Ecto neural progenitor cell (in vitro differentiated cells): ENCODE measurements at places on chromosomes 3 and 15.

- DNase-seq, result no peak
These were observed 323.5 kb downstream of the RORA start for GRCh38 chr15:60905587-60905986.

- DNase-seq, result peak; percentile 82
These were observed at the start of the genes CHDH and IL17RB for GRCh38 chr3:53846134-53846850. CHDH (minus strand) TSS chr3:53846419; CDS start chr3:53824008, 22,411 bp downstream. IL17RB (plus strand) TSS chr3:53846568; CDS start chr3:53846589, 21 bp downstream.

GRCh38 chr15:65832549-65833364, 36.5 kb upstream of the RAB11A start:
- DNase-seq, result peak; percentile 60

GRCh38 chr3:188296761-188297612, 143.0 kb downstream of the LPP start:
- DNase-seq, result no peak

- peak; percentile 82 for DNase-seq
These were observed 40.6 kb downstream of the AMOTL2 start for GRCh38 chr3:134333522-134334181.

DNA sequence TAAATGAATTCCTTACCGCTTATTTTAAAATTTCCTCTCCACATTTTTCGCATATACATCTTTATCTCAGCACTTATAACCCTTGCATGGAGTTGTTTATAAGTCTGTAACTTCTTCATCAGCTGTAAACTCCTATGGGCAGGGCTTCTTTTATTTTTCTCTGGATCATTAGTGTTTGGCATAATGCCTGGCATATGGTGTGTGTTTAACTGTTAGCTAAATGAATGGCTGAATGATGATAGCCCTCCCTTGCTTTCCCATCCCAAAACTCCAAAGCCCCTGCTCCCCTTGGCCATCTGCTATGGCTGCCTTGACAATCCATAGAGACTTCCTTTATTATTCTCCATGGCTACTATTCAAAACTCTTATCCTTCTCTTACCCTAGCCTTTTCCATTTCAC, 48.1 kb upstream of the SEMA6D start:
- no peak for DNase-seq

- no peak for DNase-seq
These were observed 22.9 kb upstream of the CCNL1 start for GRCh38 chr3:157182879-157183278.

DNA sequence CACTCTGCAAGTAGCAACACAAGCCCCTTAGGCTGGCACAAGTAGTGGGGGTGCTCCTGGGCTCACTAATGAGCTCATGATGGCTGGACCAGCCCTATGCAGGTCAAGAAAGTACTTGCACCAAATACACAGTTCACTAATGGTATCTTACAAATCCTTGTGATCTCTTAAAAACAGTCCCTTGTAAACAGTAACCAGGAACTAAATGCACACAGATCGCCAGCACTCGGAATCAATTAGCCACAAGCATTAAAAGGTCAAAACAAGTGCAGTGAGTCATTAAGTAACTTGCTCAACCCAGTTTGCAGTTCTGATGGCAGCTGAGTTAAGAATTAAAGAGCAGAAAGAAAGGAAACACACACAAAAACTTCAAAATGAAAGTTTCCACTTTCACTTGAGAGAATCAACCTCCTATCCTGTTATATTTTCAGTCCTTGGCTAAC, 43.2 kb downstream of the ARHGEF3 start:
- DNase-seq, result no peak

DNA sequence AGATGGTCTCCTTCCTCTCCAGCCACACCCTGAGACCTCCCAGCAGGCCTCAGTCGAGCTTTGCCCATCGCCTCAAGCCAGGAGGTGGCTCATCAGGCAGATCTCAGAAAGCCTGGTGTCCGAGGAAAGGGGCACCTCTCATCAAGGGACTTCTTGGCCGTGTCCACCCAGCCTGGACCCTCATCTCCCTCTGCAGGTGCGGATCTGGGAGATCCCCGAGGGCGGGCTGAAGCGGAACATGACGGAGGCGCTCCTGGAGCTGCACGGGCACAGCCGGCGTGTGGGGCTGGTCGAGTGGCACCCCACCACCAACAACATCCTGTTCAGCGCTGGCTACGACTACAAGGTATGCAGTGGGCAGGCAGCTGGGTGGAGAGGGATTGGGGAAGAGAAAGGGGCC, 110.2 kb downstream of the ANP32A start:
- no peak for DNase-seq

DNA sequence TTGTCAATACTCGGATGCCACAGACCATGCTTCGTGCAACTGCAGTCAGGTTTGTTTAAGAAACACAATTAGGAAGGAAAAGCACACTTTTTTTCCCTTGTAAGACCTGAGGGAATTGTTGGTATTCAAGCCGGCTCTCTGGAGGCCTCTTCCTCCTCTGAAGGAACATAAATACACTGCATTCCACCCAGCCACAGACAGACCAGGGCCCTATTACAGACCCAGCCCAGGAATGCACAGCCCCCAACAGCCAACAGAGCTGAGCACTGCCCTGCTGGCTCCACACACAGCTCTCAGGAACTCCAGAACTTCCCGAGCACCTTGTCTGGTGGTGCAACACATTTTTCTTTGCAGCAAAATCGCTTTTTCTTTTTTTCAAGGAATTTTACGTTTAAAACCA, 488.7 kb upstream of the PROK2 start:
- DNase-seq, result peak; percentile 58

- DNase-seq, result no peak
These were observed 39.0 kb downstream of the KIF9 start for GRCh38 chr3:47243419-47244147.

GRCh38 chr3:193970773-193971206, 165.2 kb upstream of the HES1 start:
- DNase-seq, result no peak

- DNase-seq, result no peak
These were observed 62.9 kb upstream of the ACAN start for GRCh38 chr15:88740356-88740755.

DNA sequence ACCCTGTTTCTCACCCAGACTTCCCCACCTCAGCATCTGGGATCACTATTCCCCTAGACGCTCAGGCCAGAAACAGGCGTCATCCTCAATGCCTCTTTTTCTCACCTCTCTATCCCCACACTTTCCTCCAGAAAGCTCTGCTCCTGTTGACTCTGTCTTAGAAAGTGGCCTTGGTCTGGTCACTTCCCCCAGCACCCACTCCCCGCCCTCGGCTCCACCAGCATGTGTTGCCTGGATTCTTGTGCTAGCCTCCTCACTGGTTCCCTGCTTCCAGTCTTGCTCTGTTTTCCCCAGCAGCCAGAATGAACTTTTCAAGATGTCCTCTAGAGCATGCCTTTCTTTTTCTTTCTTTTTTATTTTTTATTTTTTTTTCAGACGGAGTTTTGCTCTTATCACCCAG, 39.7 kb upstream of the ESYT3 start:
- DNase-seq, result no peak

- DNase-seq, result no peak
These were observed 1.0 kb downstream of the IGSF11 start for GRCh38 chr3:119033393-119034255.

DNA sequence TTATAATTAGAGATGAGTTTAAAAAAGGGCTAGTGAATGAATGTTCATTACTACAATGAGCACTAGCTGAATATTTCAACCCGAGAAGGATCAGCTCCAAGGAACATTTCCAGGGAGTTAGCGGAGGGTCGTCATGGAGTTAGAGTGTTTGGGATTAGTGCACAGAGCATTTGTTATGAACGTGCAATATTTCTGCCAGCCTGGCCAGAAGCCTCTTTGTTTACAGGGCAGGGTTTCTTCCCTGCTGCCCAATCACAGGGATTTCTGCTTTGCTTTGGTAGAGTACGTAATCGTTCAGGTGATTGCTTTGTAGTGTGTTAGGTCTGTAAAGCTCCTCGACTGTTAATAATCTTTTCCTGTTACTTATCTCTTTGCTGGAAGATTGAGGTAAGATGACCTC, 5.9 kb downstream of the CGNL1 start:
- no peak for DNase-seq

DNA sequence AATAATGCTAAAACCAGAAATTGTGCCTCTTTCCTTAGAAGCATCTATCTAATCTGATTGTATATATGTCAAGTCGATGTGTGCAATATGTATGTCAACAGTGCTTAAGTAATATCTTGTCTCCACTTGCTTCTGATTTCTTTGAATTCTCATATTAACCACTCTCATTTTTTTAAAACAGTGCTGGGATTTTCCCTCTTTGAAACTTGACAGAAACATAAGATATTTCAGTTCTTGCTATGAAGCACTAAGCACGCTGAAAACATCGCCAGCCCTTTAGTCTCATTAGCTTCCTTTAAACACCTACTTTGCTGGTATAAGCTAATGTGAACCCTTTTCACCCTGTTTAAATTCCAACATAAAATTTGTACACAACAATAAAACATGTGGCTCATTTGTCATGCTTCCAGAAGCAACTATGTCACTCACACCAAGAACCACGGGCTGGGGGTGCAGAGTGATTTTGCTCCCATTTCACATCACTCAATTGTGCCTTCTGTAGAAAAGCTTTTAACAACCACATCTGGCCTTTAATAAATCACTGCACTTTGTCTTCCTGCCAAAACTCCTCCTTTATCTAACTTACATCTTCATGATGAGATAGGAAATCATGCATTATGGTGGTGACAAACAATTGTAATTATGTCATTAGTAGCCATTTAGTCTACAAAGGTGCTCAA, 185.2 kb downstream of the FOXP1 start:
- no peak for DNase-seq

DNA sequence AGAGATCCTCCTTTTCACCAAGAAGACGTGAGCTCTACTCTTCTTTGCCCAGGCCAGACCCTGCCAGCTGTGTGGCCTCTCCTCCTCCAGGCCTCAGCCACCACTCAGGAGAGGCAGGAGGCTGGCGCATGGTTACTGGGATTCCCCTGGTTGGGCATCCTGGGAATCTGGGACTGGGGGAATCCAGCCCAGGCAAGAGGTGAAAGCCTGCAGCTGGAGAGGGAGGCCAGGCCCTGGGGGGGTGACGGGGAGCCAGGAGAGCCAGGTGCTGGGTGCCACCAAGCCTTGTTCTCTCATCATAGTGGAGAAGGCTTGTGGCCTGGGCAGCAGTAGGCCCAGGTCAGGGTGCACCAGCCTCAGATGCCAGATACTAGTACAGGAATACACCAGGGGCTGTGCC, 6.2 kb downstream of the CCDC9B start:
- no peak for DNase-seq

DNA sequence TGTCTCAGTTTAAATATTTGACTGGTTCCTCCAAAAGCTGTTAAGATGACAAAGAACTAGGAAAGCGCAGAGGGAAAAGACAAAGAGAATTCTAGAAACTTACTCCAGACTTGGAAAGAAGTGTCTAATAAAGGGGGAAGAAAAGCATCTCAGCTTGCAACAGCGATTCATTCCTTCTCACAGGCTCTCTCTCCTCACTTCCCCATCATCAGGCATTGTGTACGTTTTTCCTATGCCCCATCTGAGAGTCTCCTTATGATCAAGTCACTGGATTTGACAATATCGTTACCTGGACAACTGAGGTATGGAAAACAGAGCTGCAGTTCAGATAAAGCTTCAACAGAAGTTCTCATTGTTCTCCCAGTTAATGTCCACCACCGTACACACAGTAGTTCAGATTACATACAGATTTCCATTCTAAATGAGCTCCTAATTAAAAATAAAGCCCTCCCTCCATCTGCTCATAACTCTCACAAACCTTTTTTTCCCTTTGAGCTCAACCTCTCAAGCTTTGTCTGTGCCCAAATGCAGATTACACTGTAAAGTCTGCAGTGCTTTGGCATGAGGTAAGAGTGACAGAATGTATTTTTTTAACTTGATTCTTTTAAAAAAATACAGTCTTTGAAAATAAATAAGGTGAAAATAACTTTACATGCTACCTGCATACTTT, 254.4 kb upstream of the THBS1 start:
- DNase-seq, result no peak

DNA sequence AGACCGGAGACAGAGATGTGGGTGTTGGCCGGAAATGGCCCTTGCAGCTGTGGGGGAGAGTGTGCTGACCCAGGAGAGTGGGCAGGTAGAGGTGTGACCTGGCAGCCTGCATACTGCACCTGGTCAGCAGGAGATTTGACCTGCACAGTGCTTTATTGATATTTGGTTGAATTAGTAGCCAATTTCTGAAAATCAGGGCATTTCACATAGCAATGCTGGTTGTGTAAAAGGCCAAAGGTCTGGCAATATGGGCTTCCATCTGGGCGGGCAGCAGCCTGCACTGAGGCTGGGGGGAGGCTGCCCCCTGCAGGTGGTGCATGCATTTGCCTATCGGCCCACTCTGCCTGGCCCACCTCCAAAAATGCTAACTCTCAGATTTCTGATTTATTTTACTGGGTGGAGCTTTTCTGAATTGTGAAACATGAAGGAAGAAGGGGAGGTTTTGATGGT, 9.4 kb upstream of the MGLL start:
- peak; percentile 62 for DNase-seq

DNA sequence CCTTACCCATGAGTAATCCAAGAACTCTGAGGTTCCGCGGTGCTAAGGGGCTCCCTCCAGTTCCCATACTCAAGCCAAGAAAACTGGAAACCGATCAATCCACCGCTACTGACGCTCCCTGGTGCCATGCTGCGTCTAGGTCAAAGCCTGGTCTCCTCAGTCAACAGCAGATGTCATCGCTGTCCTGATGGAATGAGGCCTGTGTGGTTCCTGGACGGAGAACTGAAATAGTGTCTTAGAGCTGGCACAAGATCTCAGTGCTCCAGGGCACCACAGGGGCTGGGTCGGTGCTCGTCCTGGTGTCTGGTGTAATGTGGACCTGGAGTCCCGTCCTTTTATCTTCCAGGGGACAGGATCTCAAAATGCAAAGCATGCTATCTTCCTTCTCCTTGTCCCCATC, 373.9 kb upstream of the CFAP20DC start:
- DNase-seq, result no peak

DNA sequence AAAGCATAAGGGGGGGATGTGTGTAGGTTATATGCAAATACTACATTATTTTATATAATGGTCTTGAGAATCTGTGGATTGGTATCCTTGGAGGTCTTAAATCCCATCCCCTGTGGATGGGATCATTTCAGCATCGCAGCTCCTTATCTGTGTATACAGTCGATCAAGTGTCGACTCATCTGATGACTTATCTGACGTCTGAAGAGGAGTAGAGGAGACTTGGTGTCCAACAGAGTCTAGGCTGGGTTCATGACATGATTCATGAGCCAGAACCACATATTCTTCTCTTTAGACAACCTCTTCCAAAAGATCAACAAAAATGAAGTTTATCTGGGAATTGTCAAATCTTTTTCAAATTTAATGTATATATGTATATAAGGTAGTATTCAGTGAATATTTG, 220.7 kb downstream of the NR2F2 start:
- no peak for DNase-seq

- DNase-seq, result no peak
These were observed 6.3 kb upstream of the TFG start for GRCh38 chr3:100702980-100703345.

- DNase-seq, result no peak
These were observed 8.6 kb downstream of the PKM start for GRCh38 chr15:72222393-72222792.

- DNase-seq, result no peak
These were observed 3.2 kb upstream of the FBXL22 start for GRCh38 chr15:63593705-63594671.

GRCh38 chr3:9301798-9302197, 52.4 kb upstream of the SRGAP3 start:
- DNase-seq, result no peak

GRCh38 chr3:158935846-158936245, 134.0 kb downstream of the MFSD1 start:
- DNase-seq, result no peak

GRCh38 chr3:133401374-133402135, 1.7 kb downstream of the BFSP2 start:
- DNase-seq, result no peak
